ENCODE measurements at places on chromosomes 3 and 15. TPM values are rescaled to one million over a fixed set of nuclear protein-coding genes. Genes with fewer than 3 reads are reported as not detected.

DNA sequence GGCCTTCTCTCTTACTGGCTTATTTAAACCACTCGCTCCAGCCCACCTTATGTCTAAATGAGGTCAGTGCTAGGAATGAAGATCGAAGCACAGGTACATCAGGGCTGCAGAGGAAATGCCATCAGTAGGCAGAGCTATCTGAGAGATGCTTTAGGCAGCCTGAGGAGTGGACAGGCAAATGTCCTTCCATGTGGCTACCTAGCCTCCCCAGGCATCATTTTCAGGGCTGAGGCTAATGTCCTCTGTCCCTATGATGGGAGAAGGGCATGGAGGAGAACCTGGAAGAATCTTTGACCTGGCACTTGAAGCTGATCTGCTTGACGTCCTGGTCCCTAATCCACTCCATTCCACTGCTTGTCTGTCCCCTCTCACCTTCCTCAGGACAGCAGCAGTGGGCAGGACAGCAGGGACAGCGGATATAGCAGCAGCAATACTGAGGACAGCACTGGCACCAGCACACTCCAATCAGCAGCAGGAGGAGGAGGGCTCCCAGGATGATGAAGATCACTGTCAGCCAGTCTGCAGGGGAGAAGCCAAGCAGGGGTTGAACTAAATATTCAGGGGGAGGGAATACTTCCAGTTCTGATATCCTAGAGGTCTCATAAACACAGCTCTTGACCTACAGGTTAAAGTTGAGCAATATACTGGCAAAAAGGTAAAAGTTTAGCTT lies 21.0 kb downstream of the ILDR1 start:
- DNase-seq, result peak; percentile 46

DNA sequence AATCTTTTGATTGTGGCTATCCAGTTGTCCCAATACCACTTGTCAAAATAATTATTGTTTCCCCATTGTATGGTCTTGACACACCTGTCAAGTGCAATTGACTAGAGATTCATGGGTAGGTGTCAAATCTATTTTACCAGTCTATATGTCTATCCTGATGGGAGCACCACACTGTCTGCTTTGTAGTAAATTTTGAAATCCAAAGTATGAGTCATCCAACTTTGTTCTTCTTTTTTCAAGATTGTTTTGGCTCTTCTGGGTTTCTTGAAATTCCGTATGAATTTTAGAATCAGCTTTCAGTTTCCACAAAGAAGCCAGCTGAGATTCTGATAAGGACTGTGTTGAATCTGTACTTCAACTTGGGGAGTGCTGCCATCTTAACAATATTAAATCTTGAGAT lies 71.9 kb downstream of the CSNK1G1 start:
- DNase-seq, result no peak

Gene GRM2
- total RNA-seq, result not detected

DNA sequence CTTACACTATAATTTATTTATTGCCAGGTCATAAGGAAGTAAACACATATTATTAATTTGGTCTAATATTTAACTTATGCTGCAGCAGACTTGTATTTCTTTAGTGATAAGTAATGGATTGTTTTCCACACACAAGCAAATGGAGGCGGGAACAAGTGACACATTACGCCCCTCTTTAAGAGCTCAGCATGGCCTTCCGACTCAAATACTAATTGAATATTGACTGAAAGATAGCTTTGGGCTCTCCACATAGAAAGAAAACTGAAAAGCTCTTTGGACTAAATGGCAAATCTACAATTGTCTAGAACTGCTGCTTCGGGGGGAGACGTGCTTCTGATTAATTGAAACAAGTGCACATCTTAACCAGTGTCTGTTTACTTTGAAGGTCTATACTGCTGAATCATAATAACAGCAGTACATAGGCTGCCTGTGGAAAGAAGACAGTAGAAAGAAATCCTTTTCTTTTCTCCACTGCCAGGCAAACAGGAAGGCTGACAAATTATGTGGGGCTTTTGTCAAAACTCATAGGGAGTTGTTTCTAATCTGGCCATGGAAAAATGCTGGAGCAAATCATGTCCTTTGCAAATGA lies 15.9 kb downstream of the CADPS start:
- no peak for DNase-seq

Gene MITF
- 11.4 TPM for total RNA-seq

Gene LRRK1
- total RNA-seq, result 7.1 TPM

- peak; percentile 84 for DNase-seq
Observed at GRCh38 chr3:138442433-138442832, 8.0 kb downstream of the ESYT3 start.

Gene FGD5
- 7.0 TPM for total RNA-seq

- DNase-seq, result no peak
Observed at GRCh38 chr3:129004639-129005295, 3.7 kb downstream of the EFCC1 start.

Gene CD80
- total RNA-seq, result not detected

Gene IGSF10
- not detected for total RNA-seq

DNA sequence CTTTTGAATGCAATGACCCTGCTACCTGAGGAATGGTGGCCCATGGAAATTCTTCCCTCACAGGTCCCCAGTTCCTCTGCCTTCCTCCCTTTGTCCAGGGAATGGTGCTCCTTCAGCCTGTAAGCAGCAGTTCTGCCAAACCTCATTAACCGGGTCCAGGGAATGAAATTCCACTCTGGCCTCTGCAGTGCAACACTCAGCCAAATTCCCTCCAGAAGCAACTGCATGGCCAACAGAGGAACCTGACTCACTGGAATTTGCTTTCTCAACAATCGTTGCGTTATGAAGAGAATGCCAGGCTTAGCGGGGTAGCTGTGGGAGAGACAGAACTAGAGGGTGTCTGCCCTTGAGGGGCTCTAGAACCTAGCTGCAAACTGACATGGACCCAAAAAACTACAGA lies 449.4 kb upstream of the PROK2 start:
- DNase-seq, result peak; percentile 7
